ENCODE measurements at places on chromosomes 7 and 10.

GRCh38 chr7:45015313-45015712 is 15.3 kb downstream of the CCM2 start:
- DNase-seq: no peak

- peak; percentile 98 for DNase-seq
Measured at GRCh38 chr7:140596519-140597427, 43.8 kb downstream of the DENND2A start.

DNA sequence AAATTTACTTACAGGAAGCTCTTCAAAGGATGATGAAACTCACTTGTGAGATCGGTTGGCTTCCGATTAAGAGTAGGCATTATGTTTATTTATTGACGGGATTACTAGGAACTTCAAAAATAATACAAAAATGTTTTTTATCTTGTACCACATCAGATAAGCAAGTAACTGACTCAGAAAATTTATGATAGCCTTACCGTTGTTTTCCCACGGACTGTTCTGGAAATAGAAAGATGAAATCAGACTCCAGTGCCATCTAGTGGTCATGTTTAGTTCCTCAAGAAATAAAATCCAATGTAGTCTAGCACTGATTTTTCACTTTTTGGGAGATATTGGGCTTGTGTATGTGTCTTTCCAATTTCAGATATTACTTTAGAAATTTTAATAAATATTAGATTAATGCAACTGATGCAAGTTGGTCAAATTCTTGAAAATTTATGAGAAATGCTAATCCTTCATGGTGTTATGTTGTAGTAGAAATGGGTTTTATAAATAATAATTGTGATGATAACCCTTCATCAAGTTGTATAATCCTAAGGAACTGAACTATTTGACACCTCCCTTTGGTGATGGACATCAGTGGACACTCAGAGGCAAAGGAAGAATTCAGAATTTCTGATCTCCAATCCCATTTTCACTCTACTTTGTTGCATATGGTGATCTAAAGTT is 168.8 kb downstream of the TMEM26 start:
- peak; percentile 84 for DNase-seq

DNA sequence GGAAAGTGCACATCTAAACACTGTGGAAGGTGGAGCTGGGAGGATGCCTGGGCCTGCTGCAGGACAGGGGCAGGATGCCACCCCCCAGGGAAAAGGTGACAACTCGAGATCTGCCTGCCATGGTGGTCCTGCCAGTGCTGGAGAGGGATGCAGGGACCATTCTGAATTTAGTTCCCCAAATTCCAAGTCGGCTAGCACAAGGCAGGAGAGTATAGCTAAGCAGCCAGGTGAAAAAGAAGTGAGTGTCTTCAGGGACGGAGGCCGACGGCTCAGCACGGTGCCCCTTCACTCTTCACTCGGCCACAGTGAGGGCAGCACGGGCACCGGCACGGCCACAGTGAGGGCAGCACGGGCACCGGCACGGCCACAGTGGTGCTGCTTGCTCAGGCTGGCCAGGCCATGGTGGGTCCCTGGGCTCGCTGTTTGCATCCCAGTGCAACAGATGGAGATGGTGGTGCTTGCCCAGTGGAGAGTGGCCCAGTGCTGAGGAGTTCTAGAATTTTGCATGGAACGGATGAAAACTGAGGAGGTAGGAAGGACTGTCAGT is 161.3 kb upstream of the SHH start:
- no peak for DNase-seq

DNA sequence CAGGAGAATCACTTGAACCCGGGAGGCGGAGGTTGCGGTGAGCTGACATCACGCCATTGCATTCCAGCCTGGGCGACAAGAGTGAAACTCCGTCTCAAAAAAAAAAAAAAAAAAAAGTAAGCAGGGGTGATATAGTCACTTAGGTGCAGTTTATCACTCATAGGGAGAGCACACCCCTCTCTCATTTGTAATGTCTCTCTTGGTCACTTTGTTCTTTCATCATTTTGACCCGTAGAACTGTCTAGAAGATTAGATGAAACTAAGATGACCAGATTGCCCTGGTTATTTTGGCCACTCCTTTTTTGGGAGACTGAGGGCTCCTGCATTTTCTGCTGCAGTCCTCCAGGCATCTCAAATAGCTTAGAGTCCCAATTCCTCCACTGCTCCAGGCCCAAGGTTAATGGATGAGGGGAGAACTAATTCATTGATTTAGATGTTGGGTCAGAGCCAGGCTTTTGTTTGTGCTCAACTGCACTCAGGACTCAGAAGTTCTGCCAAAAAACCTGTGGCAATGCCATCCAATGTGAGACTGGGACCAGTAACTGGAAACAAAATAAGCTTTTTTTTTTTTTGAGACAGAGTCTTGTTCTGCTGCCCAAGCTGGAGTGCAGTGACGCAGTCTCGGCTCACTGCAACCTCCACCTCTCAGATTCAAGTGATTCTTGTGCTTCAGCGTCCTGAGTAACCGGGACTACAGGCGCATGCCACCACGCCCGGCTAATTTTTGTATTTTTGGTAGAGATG is 50.0 kb upstream of the CAMK1D start:
- no peak for DNase-seq

- DNase-seq: peak; percentile 70
Measured at GRCh38 chr7:37198906-37199485, 249.7 kb downstream of the ELMO1 start.

- peak; percentile 77 for DNase-seq
Measured at GRCh38 chr10:61635932-61636331, 26.8 kb upstream of the CABCOCO1 start.

GRCh38 chr10:91694170-91694794 is 61.4 kb upstream of the PPP1R3C start:
- peak; percentile 62 for DNase-seq

DNA sequence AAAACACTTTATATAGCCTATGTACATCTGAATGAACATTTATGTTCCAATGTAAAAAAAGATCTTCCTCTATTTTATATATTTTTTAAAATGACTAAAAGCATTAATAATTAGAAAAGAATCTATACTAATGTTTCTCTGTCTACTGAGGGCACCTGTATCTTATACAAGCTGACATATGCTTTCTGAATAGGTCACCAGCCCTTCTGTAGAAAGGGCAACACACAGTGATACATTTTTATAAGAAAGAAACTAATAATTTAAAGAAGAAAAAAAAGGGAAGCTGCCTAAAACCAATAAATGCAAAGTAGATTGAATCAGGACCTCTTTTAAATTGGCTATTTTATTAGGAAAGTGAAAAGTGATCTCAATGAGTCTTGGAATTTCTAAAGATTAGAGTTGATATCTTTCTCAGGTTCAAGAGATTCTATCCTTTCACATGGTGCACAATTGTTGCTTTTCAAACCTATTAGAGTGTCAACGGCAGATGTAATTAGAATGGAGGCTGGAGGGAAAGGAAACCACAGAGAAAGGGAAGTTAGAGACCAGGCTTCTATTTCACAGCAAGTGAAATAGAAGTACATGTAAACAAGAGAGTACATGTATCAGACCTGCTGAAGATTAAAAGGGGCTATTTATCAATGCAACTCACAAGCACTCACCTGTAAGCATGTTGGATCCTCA is 6.3 kb downstream of the MTPN start:
- no peak for DNase-seq

DNA sequence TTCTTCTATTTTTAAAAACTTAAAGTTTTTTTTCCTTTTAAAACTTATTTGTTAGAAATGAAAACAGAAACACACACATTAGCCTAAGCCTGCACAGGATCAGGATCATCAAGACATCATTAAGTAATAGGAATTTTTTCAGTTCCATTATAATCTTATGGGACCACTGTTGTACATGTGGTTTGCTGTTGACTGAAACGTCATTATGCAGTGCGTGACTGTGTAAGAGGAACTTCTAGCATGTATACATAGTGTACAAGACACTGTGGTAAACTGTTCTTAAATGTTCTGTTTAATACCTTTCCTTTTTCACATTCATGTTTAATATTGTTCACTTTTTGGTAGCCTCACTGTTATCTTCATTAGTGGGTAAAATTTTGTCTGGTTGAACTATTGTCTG is 12.1 kb downstream of the ENTPD7 start:
- DNase-seq: no peak

DNA sequence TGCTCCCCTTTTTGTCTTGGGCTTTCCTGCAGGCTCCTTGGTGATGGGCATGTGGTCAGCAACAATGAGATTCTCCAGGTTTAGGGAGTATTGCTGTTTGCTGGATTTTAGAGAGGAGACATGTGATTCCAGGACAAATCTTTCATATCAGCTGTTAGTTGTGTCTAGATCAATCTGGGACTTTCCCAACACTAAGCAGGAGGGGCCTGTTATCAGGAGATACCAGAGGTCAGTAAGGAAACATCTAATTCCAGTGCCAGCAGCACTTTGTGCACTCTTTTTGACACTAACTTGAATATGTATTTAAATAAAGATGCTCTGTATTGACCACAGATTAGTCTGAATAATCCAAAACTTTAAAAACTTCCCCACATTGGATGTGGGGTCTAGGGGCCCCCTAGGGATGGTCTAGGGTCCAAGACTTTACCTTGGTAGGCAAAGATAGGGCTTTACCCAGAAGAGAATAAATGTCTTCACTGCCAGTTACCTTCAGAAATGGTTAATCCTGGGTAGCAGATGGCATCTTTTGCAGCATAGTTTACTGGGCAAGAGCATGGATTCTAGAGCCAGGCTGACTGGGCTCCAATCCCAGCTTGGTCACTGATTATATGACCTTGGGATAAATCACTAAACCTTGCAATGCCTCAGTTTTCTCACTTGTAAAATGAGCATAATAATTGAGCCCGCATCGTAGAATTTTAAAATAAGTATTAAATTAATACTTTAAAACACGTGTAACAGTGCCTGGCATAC is 6.4 kb upstream of the FIGNL1 start:
- DNase-seq: no peak

DNA sequence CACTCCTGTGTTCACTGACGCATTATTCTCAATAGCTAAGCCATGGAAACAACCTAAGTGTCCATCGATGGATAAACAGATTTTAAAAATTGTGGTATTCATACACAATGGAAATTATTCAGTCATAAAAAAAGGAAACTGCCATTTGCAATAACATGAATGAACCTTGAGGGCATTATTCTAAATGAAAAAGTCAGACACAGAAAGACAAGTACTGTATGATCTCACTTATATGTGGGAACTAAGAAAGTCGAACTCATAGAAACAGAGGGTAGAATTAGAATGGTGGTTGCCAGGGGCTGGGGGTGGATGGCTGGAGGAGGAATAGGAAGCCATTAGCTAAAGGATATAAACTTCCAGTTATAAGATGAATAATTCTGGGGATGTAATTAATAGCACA is 71.8 kb downstream of the JAZF1 start:
- no peak for DNase-seq

- peak; percentile 82 for DNase-seq
Measured at GRCh38 chr7:92717993-92718716, 118.2 kb downstream of the CDK6 start.

DNA sequence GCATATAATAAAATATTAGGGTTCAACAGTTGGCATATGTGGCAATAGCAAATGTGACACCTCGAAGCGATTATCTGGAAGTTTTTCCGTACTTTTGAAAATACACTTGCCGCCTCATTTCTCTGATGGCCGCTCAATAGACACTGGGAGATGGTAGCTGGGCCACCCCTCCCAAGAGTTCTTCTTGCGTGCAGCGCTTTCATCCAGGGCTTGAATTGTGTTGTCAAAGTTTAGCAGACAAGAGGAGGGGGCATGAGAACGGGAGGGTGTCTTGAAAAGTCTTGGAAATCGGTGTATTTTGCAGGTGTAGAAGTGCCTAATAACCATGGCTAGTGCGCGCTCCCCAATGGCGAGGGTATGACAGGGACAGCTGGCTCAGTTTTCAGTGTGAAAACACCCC is 8.5 kb downstream of the PTF1A start:
- DNase-seq: no peak

DNA sequence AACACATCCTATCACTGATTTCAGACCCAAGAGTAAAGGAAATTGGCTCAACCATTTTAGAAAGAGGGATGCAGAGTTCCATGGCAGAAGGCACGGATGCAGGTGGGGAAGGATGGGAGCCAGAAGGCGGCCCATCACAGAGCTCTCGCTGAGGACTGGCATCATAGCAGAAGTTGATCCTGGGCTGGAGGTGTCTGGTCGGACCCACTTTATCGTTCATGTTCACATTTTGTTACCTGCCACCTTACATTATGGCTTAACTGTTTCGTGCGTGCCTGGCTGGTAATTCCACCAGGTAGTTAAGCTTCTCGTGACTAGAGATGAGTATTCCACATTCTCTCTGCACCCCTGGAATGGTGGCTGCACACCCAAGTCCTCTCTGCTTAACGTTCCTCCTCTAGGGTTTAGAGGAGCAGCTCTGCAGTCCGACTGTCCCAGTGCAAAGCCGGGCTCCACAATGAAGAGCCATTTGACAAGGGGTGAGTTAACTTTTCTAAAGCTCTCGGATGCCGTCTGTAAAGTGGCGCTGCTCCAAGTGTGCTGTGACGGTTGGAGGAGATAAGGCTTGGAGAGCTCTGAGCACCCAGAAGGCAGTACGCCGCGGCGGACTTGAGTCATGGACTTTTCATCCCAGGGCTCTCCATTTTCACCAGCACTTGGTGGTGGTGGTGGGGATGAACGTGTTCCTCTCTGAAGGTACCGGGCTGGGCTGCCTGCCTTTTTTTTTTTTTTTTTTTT is 157.1 kb upstream of the SHH start:
- no peak for DNase-seq

- DNase-seq: peak; percentile 47
Measured at GRCh38 chr7:84674236-84674913, 479.8 kb upstream of the SEMA3A start.

DNA sequence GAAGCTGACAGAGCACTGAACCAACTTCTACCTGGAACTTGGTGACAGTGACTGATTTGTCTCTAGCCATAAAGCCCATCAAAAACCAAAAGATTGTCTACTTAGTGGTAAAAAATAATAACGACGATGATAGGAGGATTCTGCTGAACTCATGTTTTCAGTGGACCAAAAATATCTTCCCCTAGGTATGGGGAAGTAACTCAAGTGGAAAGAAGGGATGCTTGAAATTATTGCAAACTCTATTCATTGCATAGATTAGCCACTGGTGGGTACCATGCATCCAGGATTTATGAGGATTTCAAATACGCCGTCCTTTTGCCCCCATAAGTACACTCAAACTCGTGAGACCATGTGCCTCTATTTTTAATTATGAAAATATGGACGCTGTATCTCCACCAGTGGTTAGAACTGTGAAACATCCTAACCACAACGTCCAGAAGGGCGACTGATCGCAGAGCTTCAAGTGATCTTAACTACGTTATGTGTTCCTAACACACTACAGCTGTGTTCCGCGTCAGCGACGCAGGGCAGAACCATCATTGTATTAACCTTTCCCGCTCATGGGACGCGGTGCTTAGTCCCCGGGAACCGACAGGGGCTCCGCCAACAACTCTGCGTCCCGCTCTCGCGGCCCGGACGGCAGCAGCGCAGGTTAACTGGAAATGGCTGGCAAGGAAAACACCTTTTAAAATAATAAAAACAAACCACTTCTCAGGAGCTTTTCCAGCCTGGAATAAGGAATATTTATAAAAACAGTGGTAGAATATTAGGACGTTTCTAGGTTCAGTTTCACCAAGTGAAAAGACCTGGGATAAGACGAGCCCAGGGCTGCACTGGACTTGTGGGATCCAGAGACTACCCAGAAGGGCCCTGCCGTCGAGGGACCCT is 776 bp downstream of the PEX1 start:
- peak; percentile 35 for DNase-seq

- no peak for DNase-seq
Measured at GRCh38 chr10:130571674-130572073, 435.5 kb downstream of the GLRX3 start.
